AG08395 (cell line): ENCODE measurements at places on chromosomes 16 and 17.
A peak's percentile ranks its signal among the peaks of the same experiment; 100 is the strongest.

- peak; percentile 19 for DNase-seq
Measured at GRCh38 chr17:48194097-48194550, 86.6 kb downstream of the SNX11 start.

DNA sequence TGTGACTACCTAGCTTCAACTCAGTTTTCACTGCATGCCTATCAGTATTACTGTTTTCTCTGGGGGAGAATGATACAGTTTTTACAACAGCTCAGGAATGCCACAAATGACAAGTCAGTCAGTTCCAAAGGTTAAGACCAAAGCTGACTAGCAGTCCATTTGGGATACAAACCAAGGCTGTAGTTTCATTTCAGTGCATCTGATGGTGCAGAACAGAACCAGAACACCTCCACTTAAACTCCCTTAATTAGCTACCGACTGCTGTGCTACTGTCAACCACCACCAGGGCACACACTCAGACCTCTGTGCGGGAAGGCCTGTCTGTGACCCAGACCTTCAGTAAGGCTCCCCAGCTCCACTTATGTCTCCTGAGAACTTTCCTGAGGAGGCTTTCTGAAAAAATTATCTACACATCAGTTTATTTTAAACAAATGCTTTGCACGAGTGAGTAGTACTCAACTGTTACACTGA is 20.4 kb downstream of the NFE2L1 start:
- DNase-seq = peak; percentile 70

- no peak for DNase-seq
Measured at GRCh38 chr16:82884320-82884898, 257.6 kb downstream of the CDH13 start.

GRCh38 chr16:54135361-54136275 is 151.0 kb downstream of the IRX3 start:
- DNase-seq = peak; percentile 79

DNA sequence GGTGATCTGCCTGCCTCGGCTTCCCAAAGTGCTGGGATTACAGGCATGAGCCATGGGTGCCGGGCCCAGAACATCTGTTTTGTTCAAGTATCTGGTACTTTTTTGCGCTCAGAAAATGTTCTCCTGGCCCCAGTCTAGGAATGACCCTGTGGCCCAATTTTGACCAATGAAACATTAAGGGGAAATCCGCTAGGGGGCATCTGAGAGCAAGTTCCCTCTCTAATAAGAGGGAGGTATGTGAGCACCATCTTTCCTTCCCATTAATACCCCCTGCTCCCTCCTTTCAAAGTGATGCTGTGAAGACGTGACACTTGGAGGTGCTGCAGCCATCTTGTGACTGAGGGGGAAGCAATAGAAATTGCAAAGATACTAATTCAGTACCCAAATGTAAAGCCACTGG is 16.5 kb upstream of the CLEC3A start:
- no peak for DNase-seq

- no peak for DNase-seq
Measured at GRCh38 chr16:52834736-52835465, 217.8 kb downstream of the CHD9NB start.

DNA sequence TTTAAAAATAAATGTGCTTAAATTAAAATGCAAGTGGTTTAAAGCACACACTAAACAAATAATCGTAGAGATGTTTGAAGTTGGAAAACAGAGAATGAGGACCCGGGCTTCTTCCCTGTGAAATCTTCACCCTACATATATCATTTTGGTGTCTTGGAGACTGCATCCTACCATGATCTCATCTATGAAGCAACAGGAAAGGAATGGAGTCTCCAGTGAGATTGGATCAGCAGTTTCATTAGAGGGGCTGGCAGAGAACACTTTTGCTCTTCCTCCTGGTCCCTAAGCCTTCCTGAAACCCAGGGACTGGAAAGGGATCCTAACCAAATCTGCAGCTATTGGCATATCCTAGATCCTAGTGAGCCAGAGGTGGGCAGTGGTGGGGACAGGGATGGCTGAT is 85.0 kb downstream of the GRIN2A start:
- DNase-seq = peak; percentile 49

- DNase-seq = no peak
Measured at GRCh38 chr17:68878226-68878885, 76.8 kb downstream of the ABCA8 start.

GRCh38 chr17:60792250-60792898 is 114.7 kb downstream of the BCAS3 start:
- DNase-seq = no peak

DNA sequence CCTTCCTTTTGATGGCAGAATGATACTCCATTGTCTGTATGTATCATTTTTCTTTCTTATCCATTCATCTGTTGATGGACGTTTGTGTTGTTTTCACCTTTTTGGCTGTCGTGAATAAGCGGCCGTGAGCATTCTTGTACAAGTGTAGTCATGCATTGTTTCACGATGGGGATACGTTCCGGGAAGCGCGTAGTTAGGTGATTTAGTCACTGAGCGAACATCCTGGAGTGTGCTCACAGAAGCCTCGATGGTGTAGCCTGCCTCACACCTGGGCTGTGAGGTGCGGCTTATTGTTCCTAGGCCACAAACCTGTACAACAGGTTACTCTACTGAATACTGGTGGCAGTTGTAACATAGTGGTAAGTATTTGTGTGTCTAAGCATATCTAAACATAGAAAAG is 136.5 kb downstream of the CMIP start:
- DNase-seq = no peak

GRCh38 chr17:28710861-28711722 is 596 bp downstream of the PROCA1 start:
- DNase-seq = peak; percentile 94

DNA sequence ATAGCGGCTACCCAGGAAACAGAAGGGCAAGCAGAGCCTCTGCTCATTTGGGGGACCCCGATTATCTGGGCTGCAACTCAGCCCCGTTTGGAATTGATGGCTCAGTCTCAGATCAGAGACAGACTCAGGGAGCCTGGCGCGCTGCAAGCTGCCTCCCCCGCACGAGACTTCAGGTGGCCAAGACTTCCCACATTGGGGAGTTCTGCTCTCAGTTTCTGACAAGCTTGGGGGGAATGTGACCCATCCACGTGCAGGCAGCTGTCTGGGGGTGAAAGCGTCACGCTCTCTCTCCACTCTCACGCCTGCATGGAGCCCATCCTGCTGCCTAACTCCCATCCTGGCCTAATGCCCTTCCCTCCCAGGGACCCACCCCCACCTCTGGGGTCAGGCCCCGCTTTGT is 157.6 kb upstream of the GSE1 start:
- no peak for DNase-seq

DNA sequence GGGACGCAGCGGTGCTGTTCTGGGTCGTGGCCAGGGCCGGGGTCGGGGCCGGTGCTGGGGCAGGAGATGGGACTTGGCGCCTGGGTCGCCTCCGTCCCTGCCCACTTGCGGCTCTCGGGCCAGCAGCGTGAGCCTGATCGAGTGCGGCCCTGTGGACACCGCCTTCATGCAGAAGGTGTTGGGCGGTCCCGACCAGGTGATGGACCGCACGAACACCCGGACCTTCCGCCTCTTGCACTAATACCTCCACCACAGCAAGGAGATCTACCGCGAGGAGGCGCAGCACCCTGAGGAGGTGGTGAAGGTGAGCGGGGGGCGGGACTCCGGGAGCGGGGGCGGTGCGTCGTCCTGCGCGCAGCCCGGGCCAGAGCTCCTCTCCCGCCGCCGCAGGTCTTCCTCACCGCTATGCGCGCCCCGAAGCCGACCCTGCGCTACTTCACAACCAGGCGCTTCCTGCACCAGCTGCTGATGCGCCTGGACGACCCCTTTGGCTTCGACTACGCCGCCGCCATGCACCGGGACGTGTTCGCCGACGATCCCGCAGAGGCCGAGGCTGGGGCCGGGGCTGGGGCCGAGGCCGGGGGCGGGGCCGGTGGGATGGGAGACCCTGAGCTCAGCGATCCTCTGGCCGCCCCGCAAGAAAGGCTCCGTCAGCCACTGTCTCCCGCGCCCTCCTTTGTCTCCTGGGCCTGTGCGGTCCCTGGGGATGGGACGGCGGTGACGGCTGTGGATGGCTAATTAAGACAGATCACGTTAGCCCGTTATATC is 4.5 kb upstream of the HSD17B1 start:
- no peak for DNase-seq

DNA sequence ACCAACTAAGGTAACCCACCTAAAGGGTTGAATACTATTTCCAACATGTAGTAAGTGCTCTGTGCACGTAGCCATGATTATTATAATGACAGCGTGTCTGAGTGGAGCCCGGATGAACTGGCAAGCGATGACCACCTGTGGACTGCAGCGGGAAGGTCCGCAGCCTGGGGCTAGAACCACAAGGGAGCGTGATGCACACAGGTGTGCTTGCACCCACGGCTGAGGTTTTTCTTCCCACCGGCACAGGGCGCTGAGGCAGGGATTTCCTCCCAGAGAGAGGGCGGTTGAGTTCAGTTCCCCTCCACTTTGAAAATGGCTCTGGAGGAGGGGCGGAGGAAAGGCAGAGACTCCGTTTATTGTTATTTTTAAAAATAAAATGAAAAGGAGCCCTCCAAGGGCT is 221.7 kb upstream of the HSBP1 start:
- no peak for DNase-seq

DNA sequence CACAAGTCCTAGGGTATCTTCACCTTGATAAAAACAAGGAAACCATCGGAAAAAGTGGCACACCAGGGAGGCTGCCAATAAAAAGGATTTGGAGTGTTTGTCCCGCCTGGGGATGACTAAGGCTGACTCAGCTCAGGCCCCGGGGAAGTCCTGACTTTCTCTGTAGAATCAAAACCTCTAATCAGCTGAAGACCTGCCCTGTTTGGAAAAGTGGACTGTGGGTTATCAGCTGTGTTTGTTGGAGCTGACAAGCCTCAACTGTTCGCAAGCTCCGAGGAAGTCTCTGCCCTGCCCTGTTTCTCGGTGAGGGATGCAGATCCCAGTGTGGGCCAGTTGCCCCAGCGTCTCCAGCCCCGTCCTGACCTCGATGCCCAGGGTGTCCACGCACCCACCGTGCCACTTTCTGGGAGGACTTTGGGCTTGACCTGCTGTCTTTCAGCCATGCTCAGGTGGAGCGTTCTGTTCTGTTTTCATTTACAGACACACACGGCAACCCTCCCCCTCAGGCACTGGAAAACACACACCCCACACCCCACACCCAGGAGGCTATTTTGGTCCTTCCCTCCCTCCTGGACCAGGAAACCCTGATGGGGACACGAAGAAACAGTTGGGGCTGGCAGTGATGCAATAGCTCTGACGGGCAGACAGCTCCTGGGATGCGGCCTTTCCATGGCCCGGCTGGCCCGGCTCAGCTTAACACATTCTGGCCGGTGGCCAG is 27.6 kb upstream of the PITPNA start:
- peak; percentile 96 for DNase-seq

DNA sequence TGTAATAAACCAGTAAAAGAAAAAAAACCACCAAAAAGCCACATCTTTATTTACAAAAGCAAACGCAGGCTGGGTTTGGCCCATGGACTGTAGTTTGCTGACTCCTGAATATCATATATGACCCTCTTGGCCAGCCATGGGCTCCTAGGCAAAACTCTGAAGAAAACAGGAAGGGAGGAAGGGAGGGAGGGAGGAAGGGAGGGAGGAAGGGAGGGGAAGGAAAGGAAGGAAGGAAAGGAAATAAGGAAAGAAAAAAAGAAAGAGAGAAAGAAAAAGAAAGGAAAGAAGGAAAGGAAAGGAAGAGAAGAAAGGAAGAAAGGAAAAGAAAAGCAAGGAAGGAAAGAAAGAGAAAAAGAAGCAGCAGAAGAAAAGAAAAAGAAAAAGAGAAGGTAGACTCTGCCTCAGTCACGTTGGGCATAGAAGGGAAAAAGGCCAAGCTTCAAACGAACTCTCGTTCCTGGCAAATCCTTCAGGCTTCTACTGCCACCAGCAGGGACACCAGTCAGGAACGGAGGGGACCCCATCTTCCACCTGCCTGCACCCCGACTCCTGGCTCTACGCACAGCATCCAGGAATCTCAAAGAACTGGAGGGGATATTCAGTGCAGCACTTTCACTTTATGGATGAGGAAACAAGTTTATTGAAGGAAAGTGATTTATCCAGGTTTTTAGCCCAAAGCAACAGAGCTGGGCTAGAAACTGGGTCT is 22.1 kb downstream of the CDC42EP4 start:
- DNase-seq = no peak

DNA sequence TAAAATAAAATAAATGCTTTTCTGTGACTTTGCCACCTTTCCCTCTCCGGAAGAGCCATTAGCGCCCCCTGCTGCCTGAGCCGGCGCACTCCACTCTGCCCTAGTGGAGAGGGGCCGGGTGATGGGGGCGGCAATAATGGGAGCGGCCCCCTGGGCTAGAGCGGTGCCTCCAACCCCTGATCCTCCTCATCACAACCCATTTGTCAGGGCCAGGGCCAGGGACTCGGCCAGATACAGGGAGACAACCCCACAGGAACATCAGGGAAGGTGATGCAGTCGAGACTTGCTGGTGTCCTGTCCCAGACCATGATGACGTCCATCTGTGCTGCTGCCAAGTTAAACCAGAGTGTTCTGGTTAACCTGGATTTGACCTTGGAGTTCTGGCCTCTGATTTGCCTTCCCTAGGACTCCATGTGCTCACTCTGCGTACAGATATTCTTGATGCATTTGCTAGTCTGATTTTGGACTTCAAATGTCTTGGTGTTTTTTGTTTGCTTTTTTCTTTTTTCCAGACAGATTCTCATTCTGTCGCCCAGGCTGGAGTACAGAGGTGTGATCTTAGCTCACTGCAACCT is 46.1 kb upstream of the BPTF start:
- peak; percentile 26 for DNase-seq

GRCh38 chr16:81357711-81358260 is 43.0 kb downstream of the GAN start:
- no peak for DNase-seq

DNA sequence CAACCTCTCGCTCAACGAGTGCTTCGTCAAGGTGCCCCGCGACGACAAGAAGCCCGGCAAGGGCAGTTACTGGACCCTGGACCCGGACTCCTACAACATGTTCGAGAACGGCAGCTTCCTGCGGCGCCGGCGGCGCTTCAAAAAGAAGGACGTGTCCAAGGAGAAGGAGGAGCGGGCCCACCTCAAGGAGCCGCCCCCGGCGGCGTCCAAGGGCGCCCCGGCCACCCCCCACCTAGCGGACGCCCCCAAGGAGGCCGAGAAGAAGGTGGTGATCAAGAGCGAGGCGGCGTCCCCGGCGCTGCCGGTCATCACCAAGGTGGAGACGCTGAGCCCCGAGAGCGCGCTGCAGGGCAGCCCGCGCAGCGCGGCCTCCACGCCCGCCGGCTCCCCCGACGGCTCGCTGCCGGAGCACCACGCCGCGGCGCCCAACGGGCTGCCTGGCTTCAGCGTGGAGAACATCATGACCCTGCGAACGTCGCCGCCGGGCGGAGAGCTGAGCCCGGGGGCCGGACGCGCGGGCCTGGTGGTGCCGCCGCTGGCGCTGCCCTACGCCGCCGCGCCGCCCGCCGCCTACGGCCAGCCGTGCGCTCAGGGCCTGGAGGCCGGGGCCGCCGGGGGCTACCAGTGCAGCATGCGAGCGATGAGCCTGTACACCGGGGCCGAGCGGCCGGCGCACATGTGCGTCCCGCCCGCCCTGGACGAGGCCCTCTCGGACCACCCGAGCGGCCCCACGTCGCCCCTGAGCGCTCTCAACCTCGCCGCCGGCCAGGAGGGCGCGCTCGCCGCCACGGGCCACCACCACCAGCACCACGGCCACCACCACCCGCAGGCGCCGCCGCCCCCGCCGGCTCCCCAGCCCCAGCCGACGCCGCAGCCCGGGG is 1.3 kb downstream of the FOXC2 start:
- peak; percentile 55 for DNase-seq
